Iris pigment epithelial cell (primary cell): ENCODE measurements at places on chromosomes 7 and 10.
A peak's percentile ranks its signal among the peaks of the same experiment; 100 is the strongest.

GRCh38 chr7:151400626-151401315, 9.1 kb downstream of the WDR86 start:
- no peak for DNase-seq

DNA sequence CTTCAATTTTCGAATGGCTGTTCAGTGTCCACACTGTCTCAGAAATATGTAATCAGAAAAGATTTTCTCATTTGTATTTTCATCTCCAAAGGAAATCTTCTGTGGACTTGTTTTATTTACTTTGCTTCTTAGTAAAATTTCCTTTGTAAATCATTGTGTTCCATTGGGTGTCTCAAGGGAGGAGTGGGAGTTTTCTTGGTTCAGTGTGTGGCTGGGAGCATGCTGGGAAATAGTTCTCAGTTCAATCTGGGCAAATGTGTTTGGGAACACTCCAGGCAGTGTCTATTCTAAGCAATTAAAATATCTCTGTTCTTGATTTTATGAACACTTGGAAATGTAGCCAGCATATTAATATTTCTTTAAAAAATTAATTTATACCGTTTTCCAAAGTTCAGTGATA, 1019.8 kb downstream of the CNTNAP2 start:
- no peak for DNase-seq

- DNase-seq, result no peak
Measured at GRCh38 chr10:95831515-95831914, 75.6 kb downstream of the ENTPD1 start.

- DNase-seq, result peak; percentile 67
Measured at GRCh38 chr10:125147971-125148439, 12.4 kb downstream of the CTBP2 start.

GRCh38 chr10:6729861-6730344, 149.8 kb upstream of the PRKCQ start:
- peak; percentile 11 for DNase-seq
